Right ventricle myocardium superior (tissue), 1 donor: ENCODE measurements at places on chromosomes 2 and 18.

DNA sequence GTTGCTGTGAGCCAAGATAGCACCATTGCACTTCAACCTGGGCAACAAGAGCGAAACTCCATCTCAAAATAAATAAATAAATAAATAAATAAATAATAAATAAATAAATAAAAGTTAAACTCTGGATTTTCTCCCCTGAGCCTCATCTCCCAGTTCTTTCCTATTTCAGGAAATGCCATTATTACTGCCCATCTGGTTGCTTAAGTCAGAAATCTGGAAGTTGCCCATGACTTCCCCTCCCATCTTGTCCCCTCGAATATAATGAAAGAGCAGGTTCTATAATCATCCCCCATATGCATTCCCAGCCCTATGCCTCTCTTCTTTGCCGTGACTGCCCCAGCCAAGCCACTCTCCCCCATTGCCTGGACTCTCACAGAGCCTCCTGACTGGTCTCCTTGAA is 4.2 kb upstream of the PSD4 start:
- DNase-seq: no peak

DNA sequence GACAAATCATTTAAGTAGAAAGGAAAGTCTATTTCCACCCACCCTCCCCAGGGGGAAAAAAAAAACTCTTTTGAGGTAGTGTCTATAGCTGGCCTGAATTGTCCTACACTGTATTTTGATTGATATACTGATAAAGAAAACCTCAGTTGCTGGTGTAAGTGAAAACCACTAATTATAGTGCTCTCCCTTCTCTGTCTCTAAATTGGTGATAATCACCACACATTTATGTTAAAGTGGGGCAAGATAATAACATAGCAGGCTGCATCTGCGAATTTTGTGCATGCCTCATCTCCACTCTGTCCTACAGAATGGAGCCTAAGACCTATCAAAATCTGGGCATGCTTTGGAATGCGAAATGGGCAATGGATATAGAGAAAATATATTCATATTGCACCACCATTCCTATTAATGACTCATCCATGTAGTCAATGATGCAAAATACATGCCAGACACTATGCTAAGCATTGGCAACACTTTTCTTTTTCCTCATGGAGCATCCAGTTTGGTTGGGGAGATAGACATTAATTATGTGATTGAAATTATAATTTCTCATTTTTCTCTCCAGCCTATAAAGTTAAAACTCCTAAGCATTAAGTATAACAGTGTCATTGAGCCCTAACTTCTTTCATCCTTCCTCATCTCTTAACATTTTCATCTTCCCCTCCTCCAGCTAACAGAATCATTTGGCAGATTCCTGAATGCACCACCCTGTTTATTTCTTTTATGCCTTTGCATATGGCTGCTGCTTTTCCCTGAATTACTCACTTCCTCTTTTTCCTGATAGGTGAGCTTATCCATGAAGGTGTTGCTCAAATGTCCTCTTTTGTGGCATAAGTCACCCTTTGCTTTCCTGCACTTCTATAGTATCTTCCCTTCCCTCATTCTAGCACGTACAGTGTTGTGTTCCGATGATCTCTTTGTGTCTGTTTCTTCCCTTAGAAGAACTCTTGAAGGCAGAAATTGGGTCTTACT is 58.2 kb downstream of the SLC9A2 start:
- DNase-seq: no peak

GRCh38 chr2:145822892-145823534 is 1303.1 kb upstream of the ZEB2 start:
- DNase-seq: no peak

- no peak for DNase-seq
Observed at GRCh38 chr2:10220902-10221391, 81.8 kb upstream of the HPCAL1 start.

DNA sequence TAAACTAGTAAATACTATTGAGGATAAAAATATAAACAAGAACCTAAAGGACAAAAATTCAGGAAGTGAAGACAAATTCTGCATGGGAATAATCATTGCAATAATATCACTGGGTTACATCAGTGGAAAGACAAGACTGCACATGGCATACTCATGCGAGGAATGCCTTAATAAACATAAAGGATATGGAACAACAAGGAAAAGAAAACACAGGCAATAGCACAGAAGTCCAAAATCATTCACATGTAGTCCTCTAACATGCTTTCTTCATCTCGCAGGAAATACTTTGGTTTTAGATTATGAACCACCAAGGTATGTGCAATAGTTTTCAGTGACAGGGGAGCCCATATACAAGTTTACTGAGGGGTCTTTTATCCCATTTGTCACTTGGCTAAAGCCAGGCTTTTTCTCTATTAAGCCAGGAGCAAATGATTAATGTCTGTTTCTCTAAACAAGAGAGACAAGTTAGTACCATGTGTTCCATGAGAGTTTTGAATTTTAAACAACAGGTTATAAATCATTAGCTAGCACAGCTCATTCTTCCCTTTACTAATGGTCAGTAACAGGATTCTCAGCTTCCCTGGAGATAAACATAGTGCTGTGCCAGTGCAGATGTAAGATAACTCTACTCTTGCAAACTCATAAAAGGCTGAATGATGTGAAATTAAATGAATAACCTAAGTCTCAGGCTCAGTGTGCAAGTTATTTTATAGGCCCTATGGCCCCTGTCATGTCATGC is 353.6 kb upstream of the FSIP2 start:
- no peak for DNase-seq

GRCh38 chr18:3153107-3153704 is 66.6 kb downstream of the MYOM1 start:
- no peak for DNase-seq
